ENCODE measurements at places on chromosomes 2 and 18. TPM values are rescaled to one million over a fixed set of nuclear protein-coding genes. Genes with fewer than 3 reads are reported as not detected.

Gene C2orf92
- total RNA-seq = 8.8 TPM

Gene NCKAP1
- 1.2 TPM for total RNA-seq

Gene ASXL3
- not detected for total RNA-seq

Gene IL37
- not detected for total RNA-seq

Gene RGPD8
- total RNA-seq = 13.7 TPM

Gene ST8SIA3
- total RNA-seq = not detected

Gene HOXD12
- total RNA-seq = not detected

Gene CYRIA
- total RNA-seq = 2.1 TPM

Gene APLF
- total RNA-seq = 4.5 TPM

Gene RAMP1
- 1.1 TPM for total RNA-seq

Gene SLC4A1AP
- total RNA-seq = 27.4 TPM

Gene SPDYA
- total RNA-seq = 1.4 TPM

Gene DSEL
- total RNA-seq = 0.60 TPM

Gene HOXD8
- total RNA-seq = not detected

Gene MXD1
- 14.1 TPM for total RNA-seq

Gene CD226
- total RNA-seq = 46.4 TPM

Gene SERPINB12
- total RNA-seq = not detected

Gene LYPD6
- total RNA-seq = not detected

Gene ERICH2
- not detected for total RNA-seq

Gene PIEZO2
- total RNA-seq = not detected

Gene GAD1
- 1.9 TPM for total RNA-seq

Gene RSAD2
- 105 TPM for total RNA-seq

Gene TP53I3
- 3.6 TPM for total RNA-seq

Gene SFT2D3
- total RNA-seq = 7.5 TPM

Gene DTNA
- total RNA-seq = not detected

Gene ABCB11
- total RNA-seq = not detected

Gene GPR35
- total RNA-seq = 19.3 TPM

Gene MYO3B
- 0.09 TPM for total RNA-seq

Gene SLC30A3
- total RNA-seq = 0.64 TPM

Gene PAIP2B
- total RNA-seq = 4.8 TPM

Gene IGFBP2
- 115 TPM for total RNA-seq

Gene AMER3
- not detected for total RNA-seq

Gene HNRNPLL
- total RNA-seq = 63.0 TPM

Gene LOXL3
- total RNA-seq = 0.42 TPM

Gene SALL3
- not detected for total RNA-seq

Gene DAPL1
- total RNA-seq = not detected

Gene AQP12A
- not detected for total RNA-seq

Gene LYG2
- total RNA-seq = not detected

Gene ACMSD
- not detected for total RNA-seq

Gene NOL4
- total RNA-seq = not detected

Gene REG1B
- total RNA-seq = not detected

Gene TBR1
- total RNA-seq = not detected

Gene WDR54
- total RNA-seq = 88.9 TPM

Gene DLX1
- total RNA-seq = not detected

Gene EHD3
- total RNA-seq = 1.6 TPM

Gene TET3
- total RNA-seq = 21.0 TPM

Gene COMMD1
- total RNA-seq = 21.5 TPM

Gene TWIST2
- not detected for total RNA-seq

Gene OTOF
- 58.0 TPM for total RNA-seq

Gene SLC11A1
- 1.6 TPM for total RNA-seq

Gene RELCH
- 42.9 TPM for total RNA-seq

Gene NEU2
- total RNA-seq = not detected

Gene CRYGD
- not detected for total RNA-seq

Gene PRLH
- total RNA-seq = not detected

Gene DAW1
- total RNA-seq = not detected

Measured in activated naive CD8-positive, alpha-beta T cell treated with anti-CD3 and anti-CD28 coated beads, Interleukin-2, amount 10 ng/mL, durations not matched to agents 7 days and 5 days (primary cell).